NCI-H1048 (cell line): ENCODE measurements at places on chromosomes 4 and X.

DNA sequence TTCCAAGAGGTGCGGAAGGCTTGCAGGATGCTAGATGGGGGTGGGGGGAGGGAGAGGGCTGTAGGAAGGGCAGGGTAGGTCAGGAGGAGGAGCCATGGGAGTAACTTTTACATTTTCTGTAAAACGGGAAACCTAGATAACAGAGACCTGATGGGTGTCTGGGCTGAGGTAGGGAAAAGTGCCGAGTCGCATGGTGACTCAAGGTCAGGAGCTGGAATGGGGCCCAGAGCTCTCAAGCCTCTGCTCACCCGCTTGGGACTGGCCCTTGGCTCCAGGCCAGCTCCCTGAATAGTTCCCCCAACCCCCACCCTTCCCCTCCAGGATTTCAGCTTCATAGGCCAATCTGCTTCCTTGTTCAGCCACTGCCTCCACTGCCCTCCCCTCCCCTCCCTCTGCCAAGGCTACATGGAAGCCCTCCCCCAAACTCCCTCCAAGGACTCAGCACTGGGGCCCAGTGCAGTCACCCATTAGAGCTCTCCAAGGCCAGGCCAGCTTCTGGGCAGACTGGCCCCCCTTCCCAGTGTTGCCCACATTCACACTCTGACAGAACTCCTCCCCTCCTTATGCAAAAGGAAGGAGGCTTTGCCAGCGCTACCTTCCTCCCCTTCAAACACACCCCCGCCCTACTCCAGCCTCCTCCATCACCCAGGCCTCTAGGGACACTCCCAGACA is 43.6 kb downstream of the TSC22D3 start:
- DNase-seq: no peak

DNA sequence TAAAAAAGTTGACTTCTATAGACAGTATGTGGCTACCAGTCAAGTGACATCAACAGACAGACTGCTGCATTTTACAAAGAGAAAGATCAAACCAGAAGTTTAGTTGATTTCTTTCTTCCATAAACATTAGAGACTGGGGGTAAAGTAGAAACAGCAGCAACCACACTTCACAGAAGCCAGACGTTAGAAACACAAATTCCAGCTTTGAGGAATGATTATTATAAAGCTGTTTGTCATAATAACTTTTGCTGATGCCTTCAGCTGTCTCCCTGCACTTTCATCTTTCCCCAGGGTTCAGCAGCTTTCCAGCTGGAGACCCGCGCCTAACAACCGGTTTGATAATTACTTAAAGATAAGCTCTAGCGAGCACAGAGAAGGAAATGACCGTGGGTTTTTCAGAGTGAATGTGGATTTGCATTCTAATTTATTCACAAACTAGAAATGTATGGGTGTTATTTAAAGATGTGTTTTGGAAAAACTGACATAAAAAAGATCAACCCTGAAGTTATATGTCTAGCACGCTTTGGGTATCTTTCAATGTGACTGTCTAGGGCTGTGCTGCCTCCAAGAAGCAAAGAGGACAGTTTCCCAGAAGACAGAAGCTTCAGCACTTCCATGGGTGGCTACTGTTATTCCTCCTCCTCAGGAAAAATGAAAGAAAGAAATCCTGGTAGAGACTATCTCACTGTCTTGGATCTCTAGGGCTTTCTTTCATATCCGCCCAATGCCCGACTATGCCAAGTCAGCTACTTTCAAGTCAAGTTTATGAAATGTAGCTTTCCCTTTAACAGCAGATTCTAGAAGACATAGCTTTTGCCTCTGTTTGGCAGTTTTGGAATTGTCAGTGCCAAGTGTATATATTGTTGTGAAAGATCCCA is 15.0 kb upstream of the ENAM start:
- DNase-seq: no peak

DNA sequence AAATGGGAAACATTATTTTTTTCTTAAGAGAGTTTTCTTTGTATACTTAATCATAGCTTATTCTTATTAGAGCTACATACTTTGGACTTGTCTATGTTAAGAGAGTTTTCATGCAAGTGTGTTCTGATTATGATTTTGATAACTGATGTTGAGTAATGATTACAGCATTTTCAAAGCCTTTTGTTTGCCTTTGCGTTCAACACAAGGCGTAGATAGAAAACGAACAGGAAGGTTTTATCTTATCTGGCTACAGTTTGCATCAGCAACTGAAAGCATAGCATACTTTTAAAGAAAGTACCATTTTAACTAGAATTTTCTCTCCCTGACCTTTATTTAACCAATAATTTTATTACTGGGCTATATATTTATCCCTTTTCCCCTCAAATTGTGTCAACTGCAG is 51.6 kb upstream of the PDLIM5 start:
- no peak for DNase-seq

- DNase-seq: no peak
Observed at GRCh38 chr4:163611182-163611581, 116.7 kb downstream of the TMA16 start.

DNA sequence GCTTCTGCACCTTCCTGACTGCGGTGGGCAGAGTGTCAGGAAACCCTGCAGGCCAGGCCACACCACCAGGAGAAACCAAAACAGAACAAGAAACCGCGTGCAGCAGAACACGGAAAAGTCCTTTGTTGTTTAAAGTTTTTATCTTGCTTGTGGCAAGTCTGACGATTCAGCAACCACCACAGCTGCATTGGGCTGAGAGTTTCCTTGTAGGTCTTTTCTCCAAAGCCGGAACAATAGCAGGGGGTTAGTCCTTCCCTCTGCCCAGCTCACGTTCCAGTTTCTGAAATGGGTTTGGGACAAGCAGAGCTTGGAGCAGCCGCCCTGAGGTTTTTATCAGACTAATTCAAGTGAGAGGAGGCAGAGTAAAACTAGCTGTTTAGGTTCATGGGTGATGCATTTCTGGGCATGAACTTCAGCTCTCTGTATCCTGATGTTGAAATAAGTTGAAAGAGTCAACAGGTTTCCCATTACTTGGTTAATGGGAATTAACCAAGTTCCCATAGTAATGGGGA is 216.9 kb downstream of the PTTG2 start:
- no peak for DNase-seq
